NCI-H2029 (cell line): ENCODE measurements at places on chromosomes 7 and 10.
A peak's percentile ranks its signal among the peaks of the same experiment; 100 is the strongest.

DNA sequence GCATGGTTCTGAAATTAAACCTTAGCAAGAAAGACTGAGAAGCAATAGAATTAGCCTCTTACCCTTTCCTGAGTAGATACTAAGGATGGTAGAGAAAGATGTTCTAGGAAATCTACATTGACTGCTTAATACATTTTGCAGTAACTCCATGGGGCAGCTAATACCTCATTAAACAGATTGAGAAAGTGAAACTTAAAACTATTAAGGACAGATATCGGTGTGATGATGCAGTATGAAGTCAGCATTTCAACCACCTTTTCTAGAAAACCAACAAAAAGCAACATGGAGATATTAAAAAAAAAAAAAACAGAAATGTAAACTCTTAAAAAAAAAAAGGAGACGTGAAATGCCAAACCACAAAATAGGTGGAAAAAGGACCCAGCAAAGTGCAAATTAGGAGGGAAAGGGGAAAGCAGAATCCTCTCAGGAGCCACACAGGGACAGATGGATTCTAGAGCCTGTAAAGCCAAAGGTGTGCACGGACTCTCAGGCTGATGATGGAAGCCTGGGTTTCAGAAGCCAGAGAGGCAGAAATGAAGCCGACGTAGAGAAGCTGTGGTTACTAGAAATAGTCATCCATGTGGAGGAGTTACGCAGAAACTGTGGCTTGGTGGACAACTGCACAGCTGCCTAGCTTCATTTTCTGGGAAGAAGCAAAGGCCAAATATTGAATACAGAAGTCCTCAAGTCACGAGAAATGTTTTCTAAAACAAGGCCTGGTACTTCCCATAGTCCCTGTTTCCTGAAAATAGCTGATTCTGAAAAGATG, 38.1 kb upstream of the GPR141 start:
- no peak for DNase-seq

DNA sequence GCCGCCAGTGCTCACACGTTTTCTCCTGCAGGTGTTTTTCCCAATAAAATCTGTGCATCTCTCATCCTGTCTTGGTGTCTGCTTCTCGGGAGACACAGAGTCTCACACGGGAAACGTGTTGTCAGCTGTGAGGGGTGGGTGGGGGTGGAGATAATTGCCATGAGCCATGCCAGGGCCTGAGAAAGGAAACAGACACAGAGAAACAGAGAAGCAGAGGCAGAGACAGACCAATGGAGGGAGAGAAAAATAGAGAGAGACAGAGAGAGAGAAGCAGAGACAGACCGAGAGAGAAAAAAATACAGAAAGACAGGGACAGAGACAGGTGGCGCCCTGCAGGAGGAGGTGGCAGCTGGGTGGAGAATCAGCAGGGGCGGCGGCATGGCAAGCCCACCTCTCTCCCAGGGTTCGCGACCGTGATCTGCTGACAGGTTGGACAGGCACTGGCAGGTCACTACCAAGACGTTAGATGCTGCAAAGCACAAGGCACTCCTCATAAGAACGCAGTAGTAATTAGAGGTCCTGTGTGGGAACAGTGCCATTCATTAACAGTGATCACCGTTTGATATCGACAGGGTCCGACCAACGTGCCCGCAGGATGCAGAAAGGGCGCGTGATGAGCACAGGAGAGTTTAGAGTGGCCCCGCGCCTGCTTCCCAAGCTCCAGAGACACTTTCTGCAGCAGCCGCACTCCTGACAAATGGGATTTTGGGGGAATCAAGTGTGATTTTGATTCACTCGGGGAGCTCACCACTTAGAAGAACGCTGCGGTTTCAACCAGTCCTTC, 70.5 kb upstream of the INSIG1 start:
- no peak for DNase-seq

- no peak for DNase-seq
Observed at GRCh38 chr10:71812913-71813590, 38.0 kb downstream of the PSAP start.

- peak; percentile 56 for DNase-seq
Observed at GRCh38 chr10:59176241-59177030, at the start of gene PHYHIPL. Gene PHYHIPL (plus strand): TSS chr10:59176643. CDS start chr10:59176854, 211 bp downstream.

DNA sequence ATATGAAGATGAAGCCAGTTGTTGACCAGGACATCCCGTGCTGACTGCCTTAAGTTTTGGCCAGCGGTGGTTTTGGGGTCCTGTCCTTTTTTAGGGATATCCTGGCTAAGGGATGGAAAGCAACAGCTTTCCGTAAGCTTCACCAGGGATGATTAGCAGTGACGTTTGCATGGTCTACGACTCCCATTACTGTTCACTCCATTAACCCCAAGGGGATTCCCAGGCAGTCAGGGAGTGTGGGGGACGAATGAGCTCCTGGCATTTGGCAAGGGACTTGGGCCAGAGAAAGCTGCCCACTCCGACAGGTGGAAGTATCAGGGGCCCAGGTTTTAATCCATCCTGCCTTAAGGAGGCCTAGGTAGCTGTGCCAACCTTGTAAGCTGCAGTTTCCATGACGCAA, 66.8 kb downstream of the ITGB1 start:
- DNase-seq = no peak

DNA sequence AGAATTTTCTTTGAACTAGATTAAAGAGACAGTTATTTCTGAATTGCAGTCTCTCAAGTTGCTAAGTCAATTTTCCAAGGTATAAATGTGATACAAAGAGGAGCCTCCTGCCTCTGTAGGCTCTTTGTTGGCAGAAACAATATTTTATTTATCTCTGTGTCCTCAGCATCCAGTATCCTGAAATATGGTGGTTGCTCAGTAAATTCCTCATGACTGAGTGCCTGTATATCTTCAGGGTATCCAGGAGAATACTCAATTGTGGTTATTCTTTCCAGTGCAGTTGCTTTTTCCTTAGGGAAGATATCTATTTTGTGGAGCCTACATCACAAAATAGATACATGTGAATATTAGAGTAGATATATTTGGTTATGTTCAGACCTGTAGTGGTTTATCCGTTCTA, 144.8 kb upstream of the FERD3L start:
- no peak for DNase-seq

GRCh38 chr7:86733783-86734182, 90.1 kb downstream of the GRM3 start:
- peak; percentile 59 for DNase-seq

GRCh38 chr10:124299696-124300095, 119.0 kb downstream of the OAT start:
- no peak for DNase-seq

GRCh38 chr7:71457021-71457420, 325.1 kb downstream of the GALNT17 start:
- DNase-seq = no peak

- no peak for DNase-seq
Observed at GRCh38 chr10:17383801-17384555, 70.4 kb downstream of the ST8SIA6 start.

- no peak for DNase-seq
Observed at GRCh38 chr10:65769828-65770227, 1156.0 kb upstream of the LRRTM3 start.
